ENCODE measurements at places on chromosomes 3 and 15.

GRCh38 chr3:48614044-48614443 is 4.6 kb upstream of the UQCRC1 start:
- DNase-seq: no peak

GRCh38 chr3:30943206-30943605 is 48.7 kb upstream of the GADL1 start:
- DNase-seq: no peak

GRCh38 chr15:26295336-26296085 is 432.4 kb upstream of the ATP10A start:
- no peak for DNase-seq

DNA sequence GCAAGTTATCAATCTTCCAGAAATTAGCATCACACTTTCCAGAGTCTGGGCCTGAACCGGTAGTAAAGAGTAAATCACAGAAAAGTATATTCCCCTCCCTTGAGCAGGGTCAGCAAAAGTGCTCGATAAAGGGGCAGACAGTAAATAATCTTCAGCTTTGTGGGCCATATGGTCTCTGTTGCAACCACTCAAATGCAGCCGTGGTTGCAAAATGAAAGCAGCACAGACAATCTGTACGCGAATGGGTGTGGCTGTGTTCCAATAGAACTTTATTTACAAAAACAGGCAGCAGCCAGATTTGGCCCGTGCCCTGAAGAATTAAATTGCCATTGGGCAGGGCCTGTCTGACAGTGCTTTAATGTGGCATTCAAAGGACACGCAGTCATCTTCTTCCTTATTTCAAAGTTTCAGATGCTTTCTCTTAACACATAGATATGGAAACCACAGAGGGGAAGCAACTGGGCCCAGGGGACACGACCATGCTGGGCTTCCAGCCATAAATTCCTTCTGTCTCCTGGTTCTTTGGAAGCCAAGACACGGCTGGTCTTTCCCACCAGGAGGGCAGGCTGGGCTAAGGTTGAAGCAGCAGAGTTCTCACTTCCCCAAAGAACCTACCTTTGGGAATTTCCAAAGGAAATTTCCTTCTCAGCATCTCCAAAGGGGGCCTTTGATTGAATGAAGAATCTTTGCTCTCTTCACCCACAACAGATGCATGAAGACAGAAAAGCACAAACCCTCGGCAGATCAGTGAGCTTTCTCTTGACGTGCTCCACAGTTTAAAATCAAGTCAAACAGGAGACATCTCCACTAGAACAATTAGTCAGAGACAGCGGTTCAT is 489.8 kb upstream of the PROK2 start:
- no peak for DNase-seq

DNA sequence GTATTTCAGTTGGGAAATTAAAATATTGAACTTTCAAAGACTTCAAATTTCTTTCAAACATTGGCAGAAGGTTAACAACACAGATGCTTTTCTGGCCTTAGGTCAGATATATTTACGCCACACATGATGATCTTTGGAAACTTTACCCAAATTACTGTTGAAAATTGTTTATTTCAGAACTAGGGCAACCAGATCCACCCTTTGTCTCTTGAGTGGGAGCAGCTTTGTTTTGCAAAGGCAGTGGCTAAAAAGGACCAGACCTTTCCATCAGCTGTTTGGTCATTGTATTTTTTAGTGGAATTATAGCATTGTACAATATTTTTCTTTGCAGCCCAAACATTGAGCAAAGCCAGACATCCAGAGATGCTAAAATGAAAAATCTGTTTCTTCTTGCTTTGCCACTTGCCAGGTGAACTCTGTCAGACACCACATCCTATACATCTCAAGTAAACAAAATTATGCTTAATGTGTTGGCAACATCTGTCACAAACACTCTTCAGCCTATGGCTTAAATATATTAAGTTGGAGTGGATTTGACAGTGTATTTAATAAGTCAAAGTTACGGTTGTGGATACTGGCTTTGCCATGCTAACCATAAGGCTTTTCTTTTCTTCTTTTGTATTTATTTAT is 651.9 kb downstream of the RBMS3 start:
- no peak for DNase-seq

DNA sequence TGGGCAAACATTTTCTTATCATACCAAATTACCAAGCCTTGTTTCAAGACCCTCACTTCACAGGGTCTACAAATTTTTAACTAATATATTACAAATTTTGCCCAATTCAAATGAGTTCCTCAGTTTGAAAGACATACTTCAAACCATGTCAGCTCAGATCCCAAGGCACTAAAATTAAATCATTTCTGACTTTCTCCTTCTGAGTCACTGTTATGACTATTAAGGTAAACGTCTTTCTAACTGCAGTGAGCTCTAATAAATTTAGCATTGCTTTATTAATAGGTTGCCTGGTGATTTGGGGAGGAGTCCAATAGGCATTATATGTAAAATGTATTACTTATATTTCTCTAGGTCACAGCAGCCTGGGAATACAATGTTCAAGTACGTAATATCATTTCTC is 158.2 kb upstream of the ARHGEF26 start:
- DNase-seq: no peak

- no peak for DNase-seq
These were observed 280.5 kb downstream of the GAP43 start for GRCh38 chr3:115903843-115904242.

GRCh38 chr3:77500721-77501120 is 460.8 kb downstream of the ROBO2 start:
- no peak for DNase-seq

- no peak for DNase-seq
These were observed 140.6 kb upstream of the BHLHE40 start for GRCh38 chr3:4838621-4839022.

- no peak for DNase-seq
These were observed 18.0 kb downstream of the CLDN11 start for GRCh38 chr3:170436697-170437096.

DNA sequence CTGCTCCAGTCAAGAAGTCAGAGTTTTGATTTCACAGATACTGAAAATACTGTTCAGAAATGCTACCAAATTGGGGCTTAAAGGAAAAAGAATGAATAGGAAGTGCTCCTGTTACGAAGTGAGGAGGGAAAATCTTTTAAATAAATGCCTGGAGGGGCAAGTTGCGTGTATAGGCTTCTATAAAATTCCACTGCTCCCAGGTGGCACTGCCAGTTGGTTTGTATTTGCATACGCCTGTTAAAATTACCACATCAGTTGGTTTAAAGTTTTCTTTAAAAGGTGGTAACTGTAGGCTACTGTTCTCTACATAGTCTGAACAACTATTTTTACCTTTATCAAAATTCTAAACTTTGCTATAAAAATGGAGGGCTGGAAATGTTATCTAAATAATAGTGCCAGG is 123.5 kb downstream of the DLG1 start:
- no peak for DNase-seq

DNA sequence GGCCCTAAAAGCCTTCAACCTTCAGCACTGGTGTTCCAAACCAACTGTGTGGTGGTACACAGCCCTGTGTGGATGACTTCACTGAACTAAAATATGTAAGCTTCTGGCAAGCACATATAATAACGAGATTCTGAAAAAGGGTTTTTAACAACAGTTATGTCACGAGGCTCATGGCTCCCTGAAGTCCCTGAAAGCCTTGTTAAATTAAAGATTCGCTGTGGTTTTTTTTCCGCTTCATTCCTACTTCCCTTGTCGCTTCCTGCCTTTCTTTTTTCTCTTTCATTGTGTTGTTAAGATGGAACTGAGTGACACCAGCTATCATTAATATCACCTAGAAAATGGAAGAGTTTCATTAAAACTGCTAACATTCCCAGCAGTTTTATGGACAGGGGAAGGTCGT is 3.5 kb downstream of the RORA start:
- no peak for DNase-seq

DNA sequence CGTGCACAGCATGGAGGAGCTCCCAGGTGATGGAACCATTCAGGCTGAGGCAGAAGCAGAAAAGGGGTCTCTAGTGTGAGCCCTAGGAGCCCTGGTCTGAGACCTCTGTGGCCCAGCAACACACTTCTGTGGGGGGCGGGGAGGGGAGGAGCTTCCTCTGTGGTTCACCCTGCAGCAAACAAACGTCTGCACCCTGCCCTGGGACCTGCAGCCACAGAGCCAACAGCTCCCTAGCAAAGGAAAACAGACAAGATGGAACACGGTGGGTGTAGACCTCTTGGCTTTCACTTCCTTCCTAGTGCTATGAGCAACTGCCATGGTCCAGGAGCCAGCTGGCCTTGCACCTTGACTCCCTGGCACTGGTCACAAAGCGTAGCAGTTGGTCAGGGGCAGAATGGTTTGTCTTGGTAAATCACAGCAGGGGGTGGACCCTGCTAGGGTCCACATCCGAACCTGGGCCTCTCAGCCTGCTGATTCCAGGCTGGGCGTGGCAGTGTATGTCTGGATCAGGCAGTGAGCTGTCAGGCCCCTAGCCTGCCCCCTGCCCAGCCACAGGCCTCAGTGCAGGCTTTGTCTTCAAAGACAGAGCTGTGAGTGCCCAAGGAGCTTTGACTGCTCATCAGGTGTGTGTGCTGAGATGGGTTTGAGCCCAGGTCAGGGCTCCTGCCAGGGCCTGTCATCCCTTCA is 6.7 kb downstream of the AMIGO3 start:
- no peak for DNase-seq

GRCh38 chr15:101135532-101136166 is 116.2 kb downstream of the CHSY1 start:
- no peak for DNase-seq

DNA sequence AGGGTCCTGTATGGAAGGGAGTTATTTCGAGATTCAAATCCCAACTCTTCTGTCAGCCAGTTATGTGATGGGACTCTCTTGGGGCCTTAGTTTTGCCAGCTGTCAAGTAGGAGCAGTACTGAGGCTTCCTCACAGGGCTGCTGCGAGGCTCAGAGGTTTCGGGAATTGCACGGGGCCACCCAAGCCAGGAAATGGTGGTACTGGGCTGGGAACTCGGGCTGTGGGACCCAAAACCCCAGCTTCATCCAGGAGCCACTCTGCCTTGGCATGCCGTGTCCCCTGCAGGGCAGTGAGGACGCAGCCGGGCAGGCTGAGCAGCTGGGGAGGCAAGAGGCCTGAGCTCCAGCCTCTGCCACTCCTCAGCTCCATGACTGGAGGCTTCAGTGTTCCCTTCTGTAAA is 118.6 kb downstream of the ETFA start:
- DNase-seq: no peak

DNA sequence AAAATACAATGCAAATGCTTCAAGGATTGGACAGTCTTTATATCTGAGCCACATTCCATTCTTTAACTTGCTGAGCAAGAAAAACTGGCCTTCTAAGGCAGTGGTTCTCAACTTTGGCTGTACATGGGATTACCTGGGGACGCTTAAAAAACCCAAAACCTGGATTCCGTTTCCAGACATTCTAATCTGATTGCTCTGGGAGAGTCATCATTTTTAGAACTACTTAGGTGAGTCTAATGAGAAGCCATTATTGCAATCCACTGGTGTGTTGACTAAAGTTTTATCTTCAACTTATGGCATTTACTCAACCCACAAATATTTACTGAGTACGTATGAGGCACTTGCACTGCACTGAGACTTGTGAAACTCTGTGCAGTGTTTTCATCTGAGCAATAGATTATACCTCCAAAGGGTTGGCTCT is 195.7 kb upstream of the ATP11B start:
- DNase-seq: no peak

DNA sequence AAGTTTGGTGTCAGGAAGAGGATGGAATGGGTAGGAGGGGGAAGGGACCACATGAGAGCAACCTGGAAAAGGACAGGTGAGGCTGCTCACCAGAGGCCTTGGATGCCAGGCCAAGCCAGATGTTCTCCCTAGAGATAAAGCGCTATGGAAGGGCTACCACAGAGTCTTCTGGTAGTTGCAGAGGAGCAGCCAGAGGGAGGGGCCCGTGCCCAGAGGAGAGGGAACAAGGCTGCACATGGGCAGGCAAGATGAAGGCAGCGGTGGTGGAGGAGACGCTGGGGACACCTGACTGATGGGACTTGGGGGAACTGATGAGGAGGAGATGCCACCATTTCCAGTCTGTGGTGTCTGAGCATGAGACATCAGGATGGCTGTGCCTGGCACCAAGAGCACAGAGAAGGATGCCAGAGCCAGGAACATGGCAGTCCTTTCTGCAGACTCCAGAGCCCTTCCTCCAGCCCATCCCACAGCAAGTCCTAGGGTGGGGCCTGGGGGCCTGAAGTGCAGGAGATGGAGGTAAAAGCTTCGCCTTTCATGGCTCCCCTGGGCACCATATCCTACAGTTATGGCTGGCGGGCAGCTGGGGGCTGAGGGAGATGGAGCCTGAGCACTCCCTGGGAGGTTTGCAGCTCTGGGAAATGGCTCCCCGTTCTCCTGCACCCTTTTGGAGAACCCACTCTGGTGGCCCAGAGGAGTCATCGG is 103.0 kb downstream of the ETFA start:
- no peak for DNase-seq

- no peak for DNase-seq
These were observed 125.5 kb downstream of the GADL1 start for GRCh38 chr3:30768703-30769550.

DNA sequence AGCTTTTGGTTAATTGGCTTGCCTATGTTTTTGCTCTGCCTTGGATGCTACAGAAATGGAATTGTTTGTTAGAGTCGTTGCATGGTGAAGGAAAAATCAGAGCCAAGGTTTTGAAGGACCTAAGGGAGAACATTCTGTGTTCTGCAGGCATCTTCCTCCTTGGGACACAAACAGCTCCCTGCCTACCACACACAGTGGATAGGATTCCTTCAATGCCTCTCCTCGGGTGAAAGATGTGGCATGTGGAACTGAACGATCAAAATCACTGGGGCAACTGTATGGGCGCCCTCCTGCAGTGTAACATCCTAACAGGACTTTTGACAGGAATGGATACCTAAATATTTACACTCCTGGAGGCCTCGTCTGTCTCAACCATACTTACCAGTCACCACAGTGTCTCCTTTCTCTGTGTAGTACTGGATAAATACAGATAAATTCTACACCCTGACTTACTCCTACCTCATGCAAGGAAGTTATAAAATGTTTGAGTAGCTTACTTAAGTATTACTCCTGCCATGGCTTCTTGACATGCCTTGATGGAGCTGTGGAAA is 100.6 kb downstream of the LPP start:
- no peak for DNase-seq

- DNase-seq: no peak
These were observed 173.9 kb upstream of the ICE2 start for GRCh38 chr15:60652870-60653269.

GRCh38 chr15:62822228-62822627 is 220.3 kb upstream of the TPM1 start:
- DNase-seq: no peak

GRCh38 chr3:36944012-36944640 is 728 bp downstream of the TRANK1 start:
- no peak for DNase-seq

- no peak for DNase-seq
These were observed 23.3 kb upstream of the MYO5C start for GRCh38 chr15:52318729-52319500.

GRCh38 chr3:13465236-13465873 is 14.8 kb upstream of the HDAC11 start:
- no peak for DNase-seq

- DNase-seq: no peak
These were observed 36.7 kb downstream of the PXYLP1 start for GRCh38 chr3:141268306-141268705.

GRCh38 chr3:128950223-128950938 is 43.5 kb downstream of the CFAP92 start:
- no peak for DNase-seq
